ENCODE measurements at places on chromosomes 16 and 17.

DNA sequence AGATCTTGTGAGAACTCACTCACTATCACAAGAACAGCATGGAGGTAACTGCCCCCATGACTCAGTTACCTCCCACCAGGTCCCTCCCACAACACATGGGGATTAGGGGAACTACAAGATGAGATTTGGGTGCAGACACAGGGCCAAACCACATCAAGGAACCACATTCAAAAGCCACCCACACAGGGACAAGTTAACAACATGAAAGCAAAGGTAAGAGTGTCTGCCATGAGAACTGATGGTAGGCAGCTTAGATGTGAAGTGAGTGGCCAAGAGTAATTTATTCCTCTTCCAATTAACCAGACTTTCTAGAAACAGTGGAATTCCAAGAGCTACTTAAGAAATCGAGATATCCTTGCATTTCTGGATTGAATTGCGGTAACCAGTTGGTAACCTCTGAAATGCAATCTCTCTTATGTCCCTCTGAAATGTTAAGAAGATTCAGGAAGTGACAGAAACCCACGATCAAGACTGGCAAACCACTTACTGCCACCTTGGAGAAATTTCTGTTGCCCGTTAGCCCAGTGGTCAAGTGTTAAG, 167.4 kb upstream of the CACNG5 start:
- peak; percentile 90 for DNase-seq

DNA sequence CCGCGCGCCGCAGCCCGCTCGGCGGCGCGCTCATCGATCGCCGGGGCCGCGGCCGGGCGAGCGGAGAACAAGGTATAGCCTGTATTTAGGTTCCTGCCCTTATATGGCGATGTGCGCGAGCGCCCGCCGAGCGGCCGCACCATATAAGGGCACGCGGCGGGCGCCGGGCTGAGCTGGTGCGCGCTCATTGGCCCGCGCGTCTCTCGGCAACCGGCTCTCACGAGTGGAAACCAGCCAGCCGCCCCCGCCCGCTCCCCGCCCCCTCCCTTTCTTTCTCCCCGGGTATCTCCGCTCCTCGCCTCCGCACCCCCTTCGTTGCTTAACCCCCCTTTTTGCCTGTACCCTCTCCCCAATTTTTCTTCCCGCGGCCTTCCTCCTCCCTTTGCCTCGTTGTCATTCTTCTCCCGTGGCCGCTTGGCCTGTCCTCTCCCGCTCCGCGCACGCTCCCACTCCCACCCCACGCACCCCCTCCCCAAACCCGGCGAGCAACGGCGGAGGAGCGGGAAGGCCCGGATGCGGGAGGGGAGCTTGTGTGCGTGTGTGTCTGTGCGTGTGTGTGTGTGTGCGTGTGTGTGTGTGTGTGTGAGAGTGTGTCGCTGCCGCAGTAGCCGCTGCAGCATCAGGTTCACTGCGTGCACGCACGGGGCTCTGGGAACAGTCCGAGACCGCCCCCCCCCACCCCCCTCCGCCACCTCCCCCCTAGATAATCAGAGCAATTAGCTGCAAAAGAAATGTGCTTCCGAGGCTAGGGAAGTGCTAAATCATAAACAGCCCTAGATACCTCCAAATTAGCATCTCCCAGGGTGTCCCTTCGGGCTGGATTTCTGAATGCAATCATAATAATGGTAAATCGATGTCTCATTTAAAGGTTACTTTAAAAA, 13.5 kb upstream of the CBX8 start:
- DNase-seq = peak; percentile 94

- no peak for DNase-seq
These were observed 146.0 kb downstream of the CDH11 start for GRCh38 chr16:64975821-64976220.

- no peak for DNase-seq
These were observed 10.8 kb downstream of the ATP2C2 start for GRCh38 chr16:84379008-84379708.

DNA sequence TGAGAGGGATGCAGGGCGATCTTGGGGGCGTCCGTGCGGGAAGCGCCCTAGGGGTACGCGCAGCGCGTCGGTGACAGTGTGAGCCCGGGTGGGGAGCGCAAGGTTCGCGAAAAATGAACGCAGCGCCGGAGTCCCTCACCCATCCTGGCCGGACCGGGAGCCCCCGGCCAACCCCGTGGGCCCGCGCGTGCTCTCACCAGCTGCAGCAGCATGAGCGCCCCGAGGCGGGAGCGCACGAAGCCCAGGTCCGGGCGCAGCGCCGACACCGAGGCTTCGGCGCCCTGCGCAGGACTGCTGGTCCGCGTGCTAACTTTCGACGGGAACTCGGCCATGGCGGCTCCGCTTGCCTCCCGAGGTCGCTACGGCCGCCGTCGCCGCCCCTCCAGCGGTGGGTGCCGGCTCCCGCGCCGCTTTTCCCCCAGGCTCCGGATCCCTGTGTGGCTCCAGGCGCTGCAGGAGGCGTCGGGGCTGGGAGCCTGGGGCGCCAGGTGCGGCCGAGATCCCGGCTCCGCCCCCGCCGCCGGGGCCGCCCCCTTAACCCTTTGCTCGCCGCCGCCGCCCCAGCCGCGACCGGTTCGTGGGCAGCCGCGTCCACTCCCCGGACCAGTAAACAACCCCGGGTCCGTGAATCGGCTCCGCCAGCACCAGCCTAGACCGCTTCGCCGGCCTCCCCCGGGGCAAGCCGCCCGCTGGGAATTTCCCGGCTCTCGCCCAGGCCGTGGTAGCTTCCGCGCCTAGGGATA, at the start of gene PLLP:
Gene PLLP, minus strand, starts transcription at position 464 of the 743 bp plus-strand sequence. Its CDS starts 132 bp downstream, at position 332.
- peak; percentile 77 for DNase-seq

DNA sequence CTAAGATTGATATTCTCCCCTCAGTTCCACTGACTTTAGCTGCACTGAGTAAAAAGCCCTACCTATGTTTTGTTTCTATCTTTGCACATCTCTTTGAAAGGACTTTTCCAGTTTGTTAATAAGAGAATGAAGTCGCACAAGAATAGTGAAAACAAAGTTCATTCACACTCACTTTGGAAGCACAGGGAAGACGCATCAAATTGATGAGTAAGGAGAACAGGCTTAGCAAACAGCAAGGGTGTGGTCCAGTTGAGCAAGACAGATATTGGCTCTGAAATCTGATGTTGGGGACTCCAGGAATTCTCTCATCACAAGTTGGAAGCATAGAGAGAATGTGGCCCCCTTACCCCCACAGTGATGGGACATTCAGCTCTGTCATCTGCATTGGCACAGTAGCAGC, 221.3 kb downstream of the CDH11 start:
- DNase-seq = no peak

DNA sequence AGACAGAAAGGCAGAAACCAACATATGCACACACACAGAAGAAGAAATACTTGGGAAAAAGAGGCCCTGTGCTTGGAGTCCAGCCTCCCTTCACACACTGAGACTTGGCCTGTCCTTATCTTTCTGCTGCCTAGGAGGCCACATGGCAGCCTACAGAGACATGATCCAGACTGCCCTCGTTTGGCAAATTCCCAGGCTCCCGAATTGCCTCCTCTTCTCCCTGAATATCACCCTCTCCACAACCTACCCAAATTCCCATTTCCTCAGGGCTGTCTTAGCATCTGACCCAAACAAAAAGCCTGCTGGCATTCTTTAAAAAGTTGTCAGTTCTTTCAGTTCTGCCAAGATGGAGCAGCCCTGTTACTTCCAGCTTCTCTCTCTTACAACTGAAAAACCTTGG, 59.8 kb downstream of the DNAH17 start:
- no peak for DNase-seq

DNA sequence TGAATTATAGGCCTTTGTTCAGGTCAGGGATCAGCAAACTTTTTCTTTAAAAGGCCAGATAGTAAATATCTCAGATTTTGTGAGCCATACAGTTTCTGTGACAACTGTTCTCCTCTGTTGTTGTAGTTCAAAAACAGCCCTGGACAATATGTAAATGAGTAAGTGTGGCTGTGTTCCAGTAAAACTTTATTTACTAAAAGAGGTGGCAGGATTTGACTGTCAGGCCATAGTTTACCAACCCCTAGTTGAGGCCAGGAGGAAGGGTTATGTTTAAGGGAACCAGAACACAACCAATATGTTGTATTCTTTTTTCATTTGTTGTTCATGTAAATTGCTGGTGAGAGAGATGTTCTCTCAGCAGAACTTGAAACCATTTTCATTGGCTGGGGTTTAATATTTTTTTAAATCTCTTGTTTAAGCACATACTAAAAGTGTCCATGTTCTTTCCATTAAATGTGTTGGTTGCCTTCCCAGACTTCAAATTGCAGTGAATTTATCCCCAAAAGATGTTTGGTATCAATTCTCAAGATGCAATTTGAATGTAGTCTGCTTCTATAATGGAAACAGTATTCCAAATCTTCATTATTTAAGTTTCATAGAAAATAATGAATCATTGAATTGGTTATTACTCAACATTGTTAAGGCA, 260.3 kb downstream of the FTO start:
- no peak for DNase-seq

DNA sequence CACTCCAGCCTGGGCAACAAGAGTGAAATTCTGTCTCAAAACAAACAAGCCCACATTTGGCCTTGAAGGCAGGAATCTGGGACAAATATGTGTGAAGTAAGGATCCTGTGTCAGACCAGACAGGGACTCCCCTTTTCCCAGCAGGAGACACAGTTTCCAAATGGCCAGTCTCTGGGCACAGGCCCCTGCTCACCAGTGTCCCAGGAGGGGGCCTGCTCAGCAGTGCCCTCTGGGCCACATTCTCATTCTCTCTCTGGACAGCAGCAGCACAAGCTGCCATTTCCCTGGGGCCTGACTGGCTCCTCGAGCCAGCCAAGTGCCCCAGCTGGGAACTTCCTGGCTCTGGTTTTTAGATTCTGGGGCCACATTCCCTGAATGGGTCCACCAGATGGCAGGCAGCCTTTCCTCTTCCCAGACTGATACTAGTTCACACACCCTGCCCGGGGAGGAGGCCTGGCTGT, 11.7 kb upstream of the MNT start:
- no peak for DNase-seq

DNA sequence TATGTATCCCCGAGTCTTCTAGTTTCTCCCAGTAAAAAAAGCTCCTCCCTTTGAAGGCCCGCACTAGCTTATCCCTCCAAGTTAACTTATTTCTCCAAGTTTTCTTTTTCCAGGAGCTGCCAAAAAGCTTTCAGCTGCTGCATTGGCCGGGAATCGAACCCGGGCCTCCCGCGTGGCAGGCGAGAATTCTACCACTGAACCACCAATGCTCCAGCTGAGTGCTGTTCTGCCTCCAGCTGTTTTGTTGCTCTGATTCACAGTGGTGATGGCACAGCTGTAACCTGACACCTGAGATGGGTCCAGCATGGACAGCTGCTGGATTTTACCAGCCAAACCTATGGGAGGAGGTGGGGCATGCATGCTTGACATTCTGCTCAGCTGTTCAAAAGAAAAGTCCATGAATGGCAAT, 22.1 kb downstream of the VAC14 start:
- no peak for DNase-seq

DNA sequence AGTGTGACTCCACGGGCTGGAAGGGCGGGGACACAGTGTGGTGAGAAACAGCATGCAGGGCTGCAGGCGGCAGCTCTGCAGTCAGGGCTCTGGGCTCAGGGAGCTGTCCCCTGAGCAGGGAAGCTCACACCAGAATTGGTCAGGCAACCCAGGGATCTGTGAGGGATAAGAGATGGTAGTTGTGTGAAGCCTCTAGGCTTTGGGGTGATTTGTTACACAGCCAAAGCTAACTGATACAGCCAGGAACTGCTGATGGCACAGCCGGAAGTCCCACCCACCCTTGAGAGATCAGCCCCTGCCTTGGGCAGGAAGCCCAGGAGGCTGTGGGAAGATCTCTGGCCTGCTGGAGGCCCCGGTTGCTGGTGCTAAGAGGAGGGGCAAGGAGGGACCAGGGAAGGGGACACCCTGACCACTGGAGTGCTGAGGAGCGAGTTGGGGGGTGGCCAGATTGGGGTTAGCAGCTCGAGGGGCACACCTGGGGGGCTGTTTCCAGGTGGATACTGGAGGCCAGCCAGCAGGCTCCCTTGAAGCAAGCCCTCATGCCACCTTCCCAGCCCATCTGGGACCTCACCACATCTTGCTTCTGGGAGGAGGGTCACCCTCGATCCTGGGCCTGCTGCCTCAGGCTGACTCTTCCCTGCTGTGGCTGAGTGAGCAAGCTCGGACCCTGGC, 25.2 kb downstream of the NPTX1 start:
- DNase-seq = no peak

GRCh38 chr16:88509749-88510069, 56.6 kb downstream of the ZFPM1 start:
- DNase-seq = no peak

GRCh38 chr17:31544186-31544585, 152.7 kb downstream of the RAB11FIP4 start:
- DNase-seq = no peak

GRCh38 chr16:88344411-88345030, 38.2 kb upstream of the ZNF469 start:
- DNase-seq = no peak

- DNase-seq = no peak
These were observed 50.8 kb downstream of the PHKB start for GRCh38 chr16:47511882-47512281.

GRCh38 chr16:87584271-87584670, 18.0 kb upstream of the JPH3 start:
- DNase-seq = no peak

DNA sequence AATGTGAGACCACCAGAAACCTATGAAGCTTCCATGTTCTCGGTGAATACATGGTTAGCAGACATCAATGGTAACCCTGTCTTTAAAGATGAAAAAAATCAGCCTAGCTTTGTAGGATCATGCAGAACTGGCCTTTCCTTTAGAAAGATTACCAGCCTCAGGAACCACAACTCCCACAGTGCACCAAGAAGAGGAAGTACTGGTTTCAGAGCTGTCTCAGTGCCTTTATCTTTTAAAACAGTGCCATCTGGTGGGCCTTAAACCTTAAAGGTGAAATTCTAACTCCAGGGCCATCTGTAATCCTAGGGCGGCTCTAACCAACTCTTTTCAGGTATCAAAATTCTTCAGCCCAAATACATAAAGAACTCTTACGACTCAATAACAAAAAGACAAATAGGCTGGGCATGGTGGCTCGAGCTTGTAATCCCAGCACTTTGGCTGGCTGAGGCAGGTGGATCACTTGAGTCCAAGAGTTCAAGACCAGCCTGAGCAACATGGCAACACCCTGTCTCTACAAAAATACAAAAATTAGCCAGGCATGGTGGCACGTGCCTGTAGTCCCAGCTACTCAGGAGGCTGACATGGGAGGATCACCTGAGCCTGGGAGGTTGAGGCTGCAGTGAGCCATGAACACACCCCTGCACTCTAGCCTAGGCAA, 5.4 kb downstream of the ATPAF2 start:
- peak; percentile 72 for DNase-seq

GRCh38 chr17:38980490-38981217, 13.5 kb upstream of the FBXO47 start:
- DNase-seq = no peak

- no peak for DNase-seq
These were observed 41.7 kb downstream of the RAI1 start for GRCh38 chr17:17722906-17723353.

All from activated effector memory CD4-positive, alpha-beta T cell treated with anti-CD3 and anti-CD28 coated beads, Interleukin-2, amount 50 U/mL, for 16 hours (primary cell).